Stimulated activated CD4-positive, alpha-beta T cell treated with anti-CD3 and anti-CD28 coated beads, TNF-alpha, amount 100 ng/mL, for 48 hours (primary cell): ENCODE measurements at places on chromosomes 16 and 17.

DNA sequence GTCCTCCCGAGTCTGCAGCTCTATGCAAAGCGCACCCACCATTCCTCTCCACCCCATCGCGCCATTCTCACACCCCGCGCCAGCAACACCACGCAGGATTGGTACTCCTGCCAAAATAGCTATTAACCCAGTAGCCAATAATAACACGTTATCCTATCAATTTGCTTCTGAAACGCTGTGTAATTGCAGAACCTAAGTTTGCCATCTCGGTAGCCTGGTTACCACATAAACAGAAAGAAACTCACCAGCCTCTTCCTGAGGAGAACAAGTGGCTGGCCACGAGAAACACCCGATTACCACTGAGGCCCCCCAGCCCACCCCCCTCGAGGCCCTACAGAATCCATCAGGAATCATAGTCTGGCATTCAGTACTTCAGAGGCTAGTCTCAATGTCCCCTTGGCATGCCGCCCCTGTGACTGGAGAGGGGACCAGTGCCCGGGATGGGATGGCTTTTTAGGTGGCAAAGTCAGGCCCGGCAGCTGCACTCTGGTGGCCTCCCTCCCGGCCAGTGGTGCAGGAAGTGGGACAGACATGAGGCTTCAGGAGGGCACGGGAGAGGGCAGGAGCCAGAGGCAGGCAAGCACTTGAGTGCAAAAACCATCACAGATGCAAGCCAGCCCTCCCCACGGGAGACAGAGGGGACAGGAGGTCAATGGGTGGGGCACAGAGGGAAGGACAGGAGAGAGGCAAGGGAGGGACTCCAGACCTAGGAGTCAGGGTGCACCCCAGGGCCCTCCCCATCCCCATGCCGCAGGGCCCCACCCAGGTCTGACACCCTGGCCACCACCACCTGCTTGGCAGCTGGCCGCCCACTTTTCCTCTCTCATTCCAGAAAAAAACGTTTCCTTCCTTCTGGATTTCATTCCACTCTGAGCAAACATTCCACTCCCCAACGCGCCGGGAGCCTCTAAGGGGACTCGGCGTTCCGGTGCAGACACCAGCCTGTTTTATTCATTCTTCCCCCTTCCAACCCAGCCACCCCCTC is 192.5 kb downstream of the ZNF423 start:
- DNase-seq: no peak

DNA sequence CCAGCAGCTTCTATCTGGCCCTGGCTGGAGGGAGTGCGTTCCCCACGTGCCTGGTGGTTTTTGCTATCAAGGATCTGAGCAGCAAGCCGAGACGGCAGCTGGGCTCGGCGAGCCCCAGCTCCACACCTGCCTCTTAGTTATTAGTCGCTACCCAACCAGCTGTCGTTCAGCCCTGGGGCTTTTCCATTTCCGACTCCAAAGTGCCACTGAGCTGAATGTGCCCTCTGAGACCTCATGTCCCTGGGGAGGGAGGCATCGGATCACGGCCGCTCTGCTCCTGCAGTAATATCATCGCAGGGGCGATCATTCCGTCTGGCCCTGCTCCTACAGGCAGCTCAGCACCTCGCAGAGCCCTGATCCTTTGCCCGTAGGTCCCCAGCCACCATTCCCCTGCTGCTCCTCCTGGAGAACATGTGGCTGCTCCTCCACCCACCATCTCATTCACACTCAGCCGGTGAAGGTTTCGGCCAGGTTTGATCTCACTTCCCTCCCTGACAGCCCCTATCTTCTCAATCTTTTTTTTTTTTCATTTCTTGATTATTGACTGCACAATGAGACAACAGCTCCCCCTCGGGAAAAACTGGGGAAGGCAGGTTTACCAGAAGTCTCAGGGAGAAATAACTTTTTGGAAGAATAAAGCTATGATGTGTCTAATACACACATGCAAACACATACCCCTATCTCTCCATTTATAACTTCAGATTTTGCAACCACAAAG is 86.7 kb downstream of the ZFHX3 start:
- no peak for DNase-seq

GRCh38 chr17:75739174-75739573 is 17.9 kb downstream of the ITGB4 start:
- DNase-seq: no peak

- peak; percentile 20 for DNase-seq
These were observed 190.3 kb downstream of the RBFOX3 start for GRCh38 chr17:79420318-79421243.

DNA sequence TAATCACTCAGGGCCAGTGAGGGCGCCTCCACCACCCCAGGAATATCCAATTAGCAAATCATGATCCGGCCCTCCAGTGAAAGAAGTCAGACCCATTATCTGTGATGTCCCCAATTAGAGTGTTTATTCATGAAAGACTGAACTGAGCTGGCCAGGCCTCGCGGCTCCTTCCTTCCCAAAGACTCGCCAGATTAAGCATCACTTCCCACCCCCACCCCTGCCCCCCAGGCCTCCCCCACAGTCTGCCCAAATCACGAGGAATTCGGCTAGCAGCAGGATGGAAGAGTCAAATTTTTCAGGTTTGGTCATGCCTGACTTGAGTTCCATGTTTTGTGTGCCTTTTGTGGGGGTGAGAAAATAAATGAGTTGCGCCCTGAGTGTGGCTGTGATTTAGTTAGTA is 298.4 kb upstream of the SALL1 start:
- no peak for DNase-seq

GRCh38 chr16:54579106-54579728 is 292.6 kb upstream of the IRX3 start:
- DNase-seq: no peak

DNA sequence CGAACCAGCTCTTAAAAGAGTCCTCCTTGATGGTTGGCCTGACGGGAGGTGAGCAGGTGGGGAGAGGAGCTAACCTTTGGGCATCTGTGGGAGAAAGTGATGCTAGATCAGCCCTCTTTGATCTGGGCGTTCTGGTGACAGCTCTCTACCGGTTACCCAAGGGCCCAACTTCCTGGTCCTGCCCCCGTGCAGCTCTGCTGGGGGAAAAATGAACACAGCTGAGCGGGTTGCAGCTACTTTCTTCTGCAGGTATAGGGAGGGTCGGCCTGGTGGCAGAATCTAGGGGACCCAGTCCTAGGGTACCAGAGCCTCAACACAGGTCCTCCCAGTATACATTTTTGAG is 2.9 kb downstream of the SHISA9 start:
- DNase-seq: no peak

DNA sequence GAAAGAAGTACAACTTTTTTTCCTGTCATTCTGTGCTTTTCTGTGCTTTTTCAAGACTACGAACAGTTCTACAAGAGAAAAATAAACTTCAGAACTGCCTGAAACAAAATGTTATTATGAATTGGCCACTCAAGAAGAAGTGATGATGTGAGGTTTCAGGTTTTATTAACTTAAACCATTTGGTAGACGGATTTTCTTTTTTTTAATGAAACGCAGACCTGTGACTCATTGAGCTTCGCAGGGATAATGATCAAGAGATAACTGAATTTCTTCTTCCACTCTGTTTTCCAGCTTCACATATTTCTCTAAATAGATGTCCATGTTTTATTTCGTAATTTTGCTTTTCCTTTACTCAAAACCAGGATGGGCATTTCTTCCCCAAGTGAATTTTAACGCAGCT is 32.7 kb downstream of the AIPL1 start:
- DNase-seq: no peak

GRCh38 chr16:70430667-70431536 is 8.0 kb downstream of the ST3GAL2 start:
- DNase-seq: no peak

GRCh38 chr16:54937671-54938211 is 7.1 kb downstream of the IRX5 start:
- DNase-seq: no peak

- no peak for DNase-seq
These were observed 52.5 kb downstream of the NKD1 start for GRCh38 chr16:50600582-50601283.

- no peak for DNase-seq
These were observed 3.1 kb downstream of the MMP15 start for GRCh38 chr16:58028541-58029070.

DNA sequence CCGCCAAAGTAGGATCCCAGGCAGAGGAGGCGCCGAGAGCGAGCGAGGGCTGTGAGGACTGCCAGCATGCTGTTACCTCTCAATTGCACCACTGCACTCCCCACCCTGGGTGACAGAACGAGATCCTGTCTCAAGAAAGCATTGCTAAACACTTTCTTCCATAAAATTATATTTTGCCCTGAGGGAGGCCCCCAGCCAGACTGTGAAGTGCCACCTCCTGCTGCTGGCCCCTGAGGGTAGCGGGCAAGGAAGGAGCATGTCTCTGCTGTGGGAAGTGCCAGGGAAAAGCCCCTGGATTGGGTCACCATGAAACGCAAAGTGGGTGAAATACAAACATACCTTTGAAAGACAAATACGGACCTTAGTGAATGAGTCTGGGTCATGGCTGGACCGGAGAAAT is 78.0 kb upstream of the AMZ2 start:
- DNase-seq: no peak

DNA sequence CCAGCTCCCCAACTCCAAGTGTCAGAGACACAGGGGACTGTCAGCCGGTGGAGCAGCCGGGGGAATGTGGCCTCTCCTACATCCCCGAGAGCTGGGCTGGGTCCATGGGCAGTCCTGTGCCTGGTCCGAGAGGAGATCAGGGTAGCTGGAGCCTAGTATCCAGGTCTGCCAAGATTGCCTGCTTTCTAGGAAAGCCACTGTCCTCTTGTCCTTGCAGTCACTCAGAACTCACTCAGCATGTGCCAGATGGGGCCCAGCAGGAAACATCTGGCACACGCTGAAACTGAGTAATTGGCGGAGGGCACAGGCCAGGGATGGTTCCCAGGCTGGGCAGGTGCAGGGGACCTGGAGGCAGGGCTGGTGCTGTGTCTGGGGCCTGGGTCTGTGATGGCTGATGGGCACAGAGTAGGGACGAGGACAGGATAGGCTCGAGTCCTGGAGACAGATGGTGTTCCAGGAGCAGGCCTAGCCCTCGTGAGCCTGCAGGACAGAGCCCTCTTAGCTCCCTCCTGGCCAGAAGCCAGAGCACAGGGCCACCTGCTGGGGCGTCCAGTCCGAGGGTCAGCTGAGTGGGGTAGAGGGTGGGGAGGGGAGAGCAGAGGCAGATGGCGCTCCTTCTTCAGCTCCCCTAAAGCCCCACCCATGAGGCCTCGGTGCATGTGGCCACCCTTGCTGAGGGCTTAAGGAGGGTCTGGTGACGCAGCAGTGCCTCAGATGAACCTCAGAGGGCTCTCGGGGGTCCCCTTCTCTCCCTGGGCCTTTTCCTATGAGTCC is 31.1 kb downstream of the ADCY7 start:
- no peak for DNase-seq

GRCh38 chr17:38601539-38602351 is 4.0 kb downstream of the SRCIN1 start:
- DNase-seq: no peak

DNA sequence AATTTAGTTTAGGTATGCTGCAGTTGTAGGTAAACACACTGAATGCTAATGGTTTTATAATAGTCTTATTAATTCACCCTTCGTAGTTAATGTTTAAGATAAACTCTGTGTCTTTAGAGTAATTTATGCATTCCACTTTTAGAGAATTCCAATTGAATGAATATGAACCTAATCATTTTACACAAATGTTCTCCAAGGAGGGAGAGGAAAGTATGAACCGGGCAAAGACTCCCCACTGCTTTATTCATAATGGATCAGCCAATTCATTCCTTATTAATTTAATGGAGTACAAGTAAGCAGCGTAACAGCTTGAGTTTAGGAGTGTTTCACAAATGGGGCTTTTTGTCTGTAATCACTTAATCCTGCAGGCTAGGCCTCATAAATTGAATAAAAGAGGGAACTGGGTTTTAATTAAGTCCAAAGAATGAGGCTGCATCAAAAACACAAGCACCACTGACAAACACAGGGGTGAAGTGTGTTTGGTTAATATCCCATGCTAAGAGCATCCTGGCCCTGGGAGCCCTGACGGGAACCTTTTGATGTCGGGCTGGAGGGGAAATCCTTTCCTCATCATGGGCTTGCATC is 375.7 kb upstream of the DYNLRB2 start:
- DNase-seq: no peak

DNA sequence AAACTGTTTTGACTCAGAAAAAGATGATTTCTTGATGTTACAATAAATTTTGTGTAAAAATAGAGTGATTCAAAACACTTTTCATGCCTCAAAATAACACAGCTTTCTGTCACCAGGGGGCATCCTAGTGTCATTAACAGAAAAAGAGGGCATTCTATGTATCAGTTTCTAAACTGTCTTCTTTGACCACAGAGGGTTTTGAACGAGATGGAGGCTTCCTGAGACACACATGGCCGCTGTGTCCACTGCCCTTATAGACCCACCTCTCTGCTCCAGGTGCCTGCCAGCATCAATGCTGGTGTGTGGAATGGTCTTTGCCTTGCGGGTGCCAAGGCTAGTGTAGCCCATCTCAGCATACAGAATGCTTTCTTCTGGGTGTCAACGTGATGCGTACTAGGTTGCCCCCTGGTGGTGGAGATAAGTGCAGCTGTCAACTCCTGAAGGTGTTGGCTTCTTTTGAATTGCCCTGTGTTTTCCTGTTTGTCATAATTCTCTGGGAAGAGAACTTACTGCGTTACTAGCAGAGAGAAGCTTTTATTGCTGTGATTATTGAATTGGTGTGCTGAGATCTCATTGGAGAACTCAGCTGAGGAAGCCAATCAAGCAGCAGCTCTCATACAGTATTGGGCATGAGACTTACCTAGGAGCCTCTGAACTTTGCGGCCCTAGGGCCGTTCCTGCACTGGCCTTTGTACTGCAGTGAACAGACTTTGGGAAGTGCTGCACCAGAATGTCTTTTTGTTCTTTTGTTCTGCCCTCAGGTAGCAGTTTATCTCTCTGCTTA is 38.6 kb downstream of the USP10 start:
- peak; percentile 76 for DNase-seq

- DNase-seq: no peak
These were observed 31.1 kb downstream of the SNN start for GRCh38 chr16:11699234-11699894.

DNA sequence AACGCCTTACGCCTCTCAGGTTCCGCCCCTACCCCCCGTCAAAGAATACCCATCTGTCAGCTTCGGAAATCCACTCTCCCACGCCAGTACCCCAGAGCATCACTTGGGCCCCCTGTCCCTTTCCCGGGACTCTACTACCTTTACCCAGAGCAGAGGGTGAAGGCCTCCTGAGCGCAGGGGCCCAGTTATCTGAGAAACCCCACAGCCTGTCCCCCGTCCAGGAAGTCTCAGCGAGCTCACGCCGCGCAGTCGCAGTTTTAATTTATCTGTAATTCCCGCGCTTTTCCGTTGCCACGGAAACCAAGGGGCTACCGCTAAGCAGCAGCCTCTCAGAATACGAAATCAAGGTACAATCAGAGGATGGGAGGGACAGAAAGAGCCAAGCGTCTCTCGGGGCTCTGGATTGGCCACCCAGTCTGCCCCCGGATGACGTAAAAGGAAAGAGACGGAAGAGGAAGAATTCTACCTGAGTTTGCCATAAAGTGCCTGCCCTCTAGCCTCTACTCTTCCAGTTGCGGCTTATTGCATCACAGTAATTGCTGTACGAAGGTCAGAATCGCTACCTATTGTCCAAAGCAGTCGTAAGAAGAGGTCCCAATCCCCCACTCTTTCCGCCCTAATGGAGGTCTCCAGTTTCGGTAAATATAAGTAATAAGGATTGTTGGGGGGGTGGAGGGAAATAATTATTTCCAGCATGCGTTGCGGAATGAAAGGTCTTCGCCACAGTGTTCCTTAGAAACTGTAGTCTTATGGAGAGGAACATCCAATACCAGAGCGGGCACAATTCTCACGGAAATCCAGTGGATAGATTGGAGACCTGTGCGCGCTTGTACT is at the start of gene BRCA1:
Gene BRCA1, minus strand, starts transcription at position 232 of the 834 bp plus-strand sequence. CDS start 1,268 bp downstream, outside the sequence.
- peak; percentile 93 for DNase-seq

- DNase-seq: no peak
These were observed 26.9 kb downstream of the MPG start for GRCh38 chr16:104928-105327.
